ENCODE measurements at places on chromosomes 1 and 21.

GRCh38 chr1:87129606-87130005, 199.1 kb upstream of the LMO4 start:
- no peak for DNase-seq

- DNase-seq, result no peak
These were observed 267.0 kb downstream of the NUF2 start for GRCh38 chr1:163588796-163589195.

DNA sequence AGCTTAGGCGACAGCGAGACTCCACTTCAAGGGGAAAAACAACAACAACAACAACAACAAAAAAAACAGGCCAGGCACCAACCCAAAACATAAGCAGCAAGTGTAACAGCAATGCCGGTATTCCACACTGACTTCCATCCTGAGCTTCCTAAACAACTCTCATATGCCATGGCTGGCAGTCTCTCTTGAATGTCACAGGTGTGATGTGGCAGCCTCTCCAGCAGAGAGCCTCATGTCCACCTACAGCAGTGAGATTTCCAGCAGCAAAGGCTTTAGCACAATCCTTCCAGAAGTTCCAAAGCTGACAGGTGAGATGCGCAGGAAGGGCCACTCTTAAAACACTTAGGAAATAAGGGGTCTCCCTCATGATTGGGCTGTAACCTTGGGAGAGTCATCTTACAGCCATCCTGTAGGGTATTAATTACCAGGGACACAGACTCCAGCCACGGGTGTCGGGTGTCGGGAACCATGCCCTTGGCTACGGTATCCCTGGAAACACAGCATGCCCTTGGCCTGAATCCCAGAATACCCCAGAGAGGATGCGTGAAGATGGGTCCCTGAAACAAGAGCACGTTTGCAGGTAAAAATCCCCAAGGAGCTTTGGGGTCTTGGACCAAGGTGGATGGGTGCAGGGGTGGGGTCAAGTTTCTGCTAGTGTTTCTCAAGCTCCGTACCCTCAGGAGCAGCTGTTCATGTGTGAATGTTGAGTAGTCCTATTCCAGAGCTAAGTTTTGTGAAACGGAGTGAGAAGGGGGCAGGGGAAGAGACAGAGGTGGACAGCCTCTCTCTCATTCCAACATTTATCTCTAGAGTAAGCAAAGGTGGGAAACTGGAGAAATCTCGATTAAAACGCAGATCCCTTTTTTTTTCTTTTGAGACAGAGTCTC, 31.4 kb downstream of the CLSTN1 start:
- peak; percentile 61 for DNase-seq

DNA sequence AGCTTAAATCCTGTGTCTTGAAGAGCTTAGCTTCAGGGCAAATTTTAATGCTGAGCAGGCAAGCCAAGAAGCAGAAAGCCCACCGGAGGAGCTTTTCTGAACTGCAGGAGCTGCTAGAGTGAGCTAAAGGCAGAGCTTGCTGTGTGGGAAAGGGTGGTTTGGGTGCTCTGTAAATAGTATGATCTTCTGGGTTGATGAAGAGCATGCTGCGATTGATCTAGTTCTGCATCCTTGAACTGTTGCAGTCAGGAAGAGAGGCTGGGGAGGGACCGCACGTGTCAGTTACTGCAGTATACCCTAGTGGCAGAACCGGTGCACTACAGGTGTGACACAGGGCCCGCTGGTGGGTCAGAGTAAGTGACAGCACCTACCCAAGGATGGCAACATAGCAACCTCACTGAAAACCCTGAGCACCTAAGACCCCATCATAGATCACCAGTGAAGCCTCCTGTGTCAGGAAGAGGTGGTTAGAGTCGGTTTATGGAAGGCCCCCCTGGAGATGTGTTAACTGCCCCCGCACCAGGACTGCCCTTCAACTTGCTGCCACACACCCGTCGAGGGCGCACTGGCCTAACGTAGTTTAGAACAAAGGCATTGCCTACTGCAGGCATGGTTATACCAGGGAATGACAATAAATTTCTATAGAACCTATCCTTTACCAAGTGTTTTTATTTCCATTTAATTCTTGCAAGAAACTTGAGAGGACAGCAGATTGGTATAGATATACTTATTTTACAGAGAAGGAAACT, 146.0 kb upstream of the KIAA0040 start:
- no peak for DNase-seq

GRCh38 chr1:114531094-114531493, 20.1 kb upstream of the TRIM33 start:
- DNase-seq, result no peak

GRCh38 chr1:94989911-94990473, 63.1 kb upstream of the CNN3 start:
- DNase-seq, result no peak
